Activated CD4-positive, alpha-beta T cell treated with anti-CD3 and anti-CD28 coated beads, Interleukin-2, amount 50 U/mL, for 48 hours (primary cell): ENCODE measurements at places on chromosomes 5 and 9.

GRCh38 chr9:78574354-78575045, 277.6 kb downstream of the PSAT1 start:
- no peak for DNase-seq

DNA sequence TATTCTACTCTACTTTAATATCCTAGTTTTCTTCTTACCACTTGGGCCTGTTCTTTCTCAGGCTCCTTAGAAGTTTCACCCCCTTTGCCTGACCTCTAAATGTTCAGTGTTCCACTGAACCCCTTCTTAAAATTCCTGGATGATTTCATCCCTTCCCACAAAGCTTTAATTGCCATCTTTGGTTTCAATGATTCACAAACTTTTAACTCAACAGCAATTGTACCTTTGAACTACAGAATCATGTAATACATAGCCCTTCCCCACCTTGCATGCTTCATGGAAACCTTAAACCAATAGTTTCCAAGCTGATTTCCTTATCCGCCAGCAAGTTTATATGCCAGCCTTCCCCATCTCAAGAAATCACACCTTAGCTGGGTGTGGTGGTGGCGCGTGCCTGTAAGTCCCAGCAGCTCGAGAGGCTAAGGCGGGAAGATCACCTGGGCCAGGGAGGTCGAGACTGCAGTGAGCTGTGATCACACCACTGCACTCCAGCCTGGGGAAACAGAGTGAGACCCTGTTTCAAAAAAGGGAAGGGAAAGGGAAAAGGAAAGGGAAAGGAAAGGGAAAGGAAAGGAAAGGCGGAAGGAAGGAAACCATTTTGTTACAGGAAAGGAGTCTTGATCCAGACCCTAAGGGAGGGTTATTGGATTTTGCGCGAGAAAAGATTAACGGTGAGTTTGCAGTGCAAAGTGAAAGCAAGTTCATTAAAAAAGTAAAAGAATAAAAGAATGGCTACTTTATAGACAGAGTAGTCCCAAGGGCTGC, 1023.7 kb upstream of the DMAC1 start:
- no peak for DNase-seq

DNA sequence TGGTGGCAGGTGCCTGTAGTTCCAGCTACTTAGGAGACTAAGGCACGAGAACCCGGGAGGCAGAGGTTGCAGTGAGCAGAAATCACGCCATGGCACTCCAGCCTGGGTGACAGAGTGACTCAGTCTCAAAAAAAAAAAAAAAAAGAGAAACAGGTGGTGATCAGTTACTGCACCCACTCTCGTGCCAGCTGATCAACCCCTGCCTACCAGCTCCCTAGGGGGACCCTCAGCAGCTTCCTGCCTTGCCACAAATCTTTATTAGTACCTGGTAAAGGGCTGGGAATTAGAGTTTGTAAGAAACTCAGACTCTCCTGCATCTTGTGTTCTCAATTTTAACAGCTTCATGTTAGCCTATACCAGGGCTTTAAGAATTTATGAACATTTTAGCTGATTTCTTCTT, 914.9 kb downstream of the EFNA5 start:
- DNase-seq = no peak

- DNase-seq = peak; percentile 2
These were observed 81.5 kb downstream of the WNK2 start for GRCh38 chr9:93265301-93265971.

GRCh38 chr9:133592731-133593409, 16.3 kb downstream of the FAM163B start:
- peak; percentile 19 for DNase-seq

- no peak for DNase-seq
These were observed 102.0 kb downstream of the CAVIN4 start for GRCh38 chr9:100679834-100680233.
